ENCODE measurements at places on chromosomes 1 and 21.

DNA sequence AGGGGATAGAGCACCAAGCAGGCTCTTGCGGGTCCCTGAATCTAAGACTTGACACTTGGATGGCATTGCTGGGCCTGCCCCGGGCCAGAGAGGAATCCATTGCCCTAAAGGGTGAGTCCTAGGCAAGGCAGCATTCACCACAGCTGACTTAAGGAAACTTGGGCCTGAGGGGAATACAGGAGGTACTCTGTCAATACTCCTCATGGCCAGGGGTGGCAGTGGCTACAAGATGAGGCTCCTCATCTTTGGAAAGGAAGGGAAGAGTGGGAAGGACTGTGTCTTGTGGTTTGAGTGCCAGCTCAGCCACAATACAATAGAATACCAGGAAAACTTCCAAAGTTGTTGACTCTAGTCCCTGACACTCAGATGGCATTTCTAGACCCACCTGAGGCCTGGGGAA is 5.1 kb downstream of the KRTAP22-1 start:
- no peak for DNase-seq

DNA sequence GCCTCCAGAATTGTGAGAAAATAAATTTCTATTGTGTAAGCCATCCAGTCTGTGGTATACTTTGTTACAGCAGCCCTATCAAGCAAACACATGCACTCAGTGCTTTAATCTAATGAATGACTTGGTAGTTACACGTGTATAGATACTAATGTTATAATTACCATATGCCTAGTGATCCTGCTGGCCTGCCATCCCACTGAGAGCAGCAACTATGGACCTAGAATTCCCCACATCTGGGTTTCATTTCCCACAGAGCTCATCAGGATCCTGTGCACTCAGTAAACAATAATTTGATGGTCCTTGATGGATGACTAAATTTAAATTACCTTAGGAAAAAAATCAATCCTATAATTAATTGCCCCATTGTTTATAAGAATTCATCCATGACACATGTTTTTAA is 86.5 kb upstream of the RGS1 start:
- DNase-seq = no peak

- DNase-seq = no peak
These were observed 633 bp upstream of the BSND start for GRCh38 chr1:54998100-54998499.

DNA sequence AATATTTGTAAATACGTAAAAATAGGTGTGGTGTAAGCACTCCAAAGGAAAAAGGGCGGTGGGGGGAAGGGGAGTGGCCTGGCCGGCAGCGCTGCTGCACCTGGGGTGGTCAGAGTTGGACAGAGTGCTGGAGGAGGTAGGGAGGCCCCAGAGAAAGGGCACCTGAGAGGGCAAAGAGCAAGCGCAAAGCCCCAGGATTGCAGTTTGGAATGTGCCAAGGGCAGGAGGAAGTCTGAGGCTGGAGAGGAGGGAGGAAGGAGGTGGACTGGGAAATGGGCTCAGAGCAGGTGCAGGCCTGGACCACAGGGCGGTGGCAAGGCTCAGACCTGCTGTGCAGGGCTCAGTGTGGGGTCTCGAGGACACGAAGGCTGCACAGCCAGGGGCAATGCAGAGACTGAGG is 30.6 kb downstream of the LDLRAP1 start:
- DNase-seq = no peak

GRCh38 chr1:2914702-2915101 is 106.6 kb upstream of the ACTRT2 start:
- DNase-seq = no peak

DNA sequence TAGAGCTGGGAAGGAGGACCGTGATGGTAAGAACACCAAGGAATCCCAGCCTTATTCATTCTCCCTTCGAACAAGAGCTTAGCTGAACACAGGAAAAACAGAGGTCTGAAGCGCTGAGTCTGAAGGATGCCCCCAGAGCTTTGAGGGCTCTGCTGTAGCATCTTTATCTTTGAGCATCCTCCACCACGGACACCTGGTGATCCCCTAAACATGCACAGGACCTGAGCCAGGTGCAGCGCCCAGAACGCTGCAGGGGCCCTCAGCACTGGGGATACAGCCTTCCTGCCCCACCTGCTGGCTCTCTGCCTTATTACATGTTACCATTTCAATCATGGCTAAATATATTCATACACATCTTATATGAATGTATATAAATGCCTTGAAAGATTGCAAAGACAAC is 7.7 kb upstream of the GPATCH4 start:
- peak; percentile 45 for DNase-seq

DNA sequence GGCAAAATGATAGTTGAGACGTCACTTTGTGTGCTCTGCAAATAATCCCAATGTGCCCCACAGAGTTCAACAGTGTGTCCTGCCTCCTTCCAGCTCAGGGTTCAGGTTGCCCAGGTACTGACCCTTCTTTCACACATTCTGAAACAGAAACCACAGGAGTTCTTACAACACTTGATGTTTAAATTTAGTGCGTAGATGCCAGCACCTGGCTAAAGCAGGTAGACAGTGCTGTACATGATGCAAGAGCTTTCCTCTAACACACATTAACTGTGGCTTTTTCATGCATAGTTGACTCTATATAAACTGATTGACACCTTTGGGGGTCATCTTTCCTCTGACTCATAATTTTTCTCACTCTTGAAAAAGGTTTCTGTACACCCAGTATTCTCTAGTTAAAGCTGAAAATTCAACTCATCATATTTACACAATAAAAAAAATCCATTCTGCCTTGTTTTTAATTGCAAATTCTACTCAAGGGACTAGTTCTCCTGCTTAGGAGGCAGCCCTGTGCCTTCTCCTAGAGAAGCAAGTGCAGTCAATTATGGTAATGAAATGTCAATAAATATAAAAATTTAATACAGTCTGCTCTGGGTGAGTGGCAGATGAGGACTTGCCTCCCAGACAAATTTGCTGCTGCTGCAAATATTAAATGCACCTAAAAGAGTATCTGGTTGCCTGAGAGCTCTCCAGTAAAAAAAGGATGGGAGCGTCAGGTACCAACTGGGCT is 91.4 kb downstream of the NR5A2 start:
- DNase-seq = no peak
